Heart right ventricle (tissue), 16 donors: ENCODE measurements at places on chromosomes 4 and X. TPM values are rescaled to one million over a fixed set of nuclear protein-coding genes. Genes with fewer than 3 reads are reported as not detected.

GRCh38 chr4:30945586-30945985 lies 225.4 kb downstream of the PCDH7 start:
- H3K4me3 ChIP-seq: no peak overlapping the region
- H3K36me3 ChIP-seq: no peaks in the 10 kb centered on the region
- no peak overlapping the region for H3K27ac ChIP-seq
- no peak for DNase-seq
- no peaks in the 10 kb centered on the region for H3K27me3 ChIP-seq
- H3K4me1 ChIP-seq: no peaks in the 10 kb centered on the region

DNA sequence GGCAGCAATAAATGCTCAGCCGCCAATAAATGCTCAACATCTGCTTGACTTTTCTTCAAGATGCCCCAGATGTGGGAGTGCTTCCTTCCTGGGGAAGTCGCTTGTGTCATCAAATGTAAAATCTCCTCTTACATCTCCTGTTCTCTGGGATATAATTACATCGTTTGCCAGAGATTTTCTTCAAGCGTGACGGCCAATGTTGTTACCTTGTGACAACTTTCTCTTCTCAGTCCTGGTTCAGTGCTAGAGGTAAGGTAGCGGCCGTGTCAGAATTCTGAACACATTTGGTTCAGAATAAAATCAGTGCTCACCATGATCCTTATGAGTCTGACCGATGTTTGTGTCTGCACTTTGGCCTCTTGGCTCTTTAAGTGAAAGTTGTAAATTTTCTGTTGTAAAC lies 102.5 kb downstream of the ASMT start:
- H3K4me1 ChIP-seq: no peaks in the 10 kb centered on the region
- no peak overlapping the region for H3K4me3 ChIP-seq
- H3K36me3 ChIP-seq: no peaks in the 10 kb centered on the region
- H3K27ac ChIP-seq: no peak overlapping the region
- H3K27me3 ChIP-seq: no peaks in the 10 kb centered on the region

DNA sequence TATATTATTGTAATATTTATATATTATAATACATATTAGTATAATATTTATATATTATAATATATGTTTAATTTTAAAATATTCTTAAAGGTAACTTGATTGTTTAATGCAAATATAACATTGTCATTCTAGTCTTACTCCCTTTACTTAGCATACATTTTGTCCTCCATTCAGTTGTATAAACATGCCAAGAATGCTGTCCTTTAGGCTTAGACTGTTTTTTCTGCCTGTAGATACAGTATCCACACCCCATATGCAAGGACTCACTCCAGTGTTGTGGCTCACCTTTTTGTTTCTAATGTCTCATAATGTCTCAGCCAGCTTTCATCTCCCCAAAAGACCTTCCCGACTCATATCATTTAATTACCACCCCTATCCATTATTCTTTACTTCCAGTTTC lies 2110.0 kb downstream of the PCDH7 start:
- no peaks in the 10 kb centered on the region for H3K27me3 ChIP-seq
- H3K36me3 ChIP-seq: no peaks in the 10 kb centered on the region
- H3K4me1 ChIP-seq: no peaks in the 10 kb centered on the region
- H3K4me3 ChIP-seq: no peak overlapping the region
- no peak overlapping the region for H3K27ac ChIP-seq

DNA sequence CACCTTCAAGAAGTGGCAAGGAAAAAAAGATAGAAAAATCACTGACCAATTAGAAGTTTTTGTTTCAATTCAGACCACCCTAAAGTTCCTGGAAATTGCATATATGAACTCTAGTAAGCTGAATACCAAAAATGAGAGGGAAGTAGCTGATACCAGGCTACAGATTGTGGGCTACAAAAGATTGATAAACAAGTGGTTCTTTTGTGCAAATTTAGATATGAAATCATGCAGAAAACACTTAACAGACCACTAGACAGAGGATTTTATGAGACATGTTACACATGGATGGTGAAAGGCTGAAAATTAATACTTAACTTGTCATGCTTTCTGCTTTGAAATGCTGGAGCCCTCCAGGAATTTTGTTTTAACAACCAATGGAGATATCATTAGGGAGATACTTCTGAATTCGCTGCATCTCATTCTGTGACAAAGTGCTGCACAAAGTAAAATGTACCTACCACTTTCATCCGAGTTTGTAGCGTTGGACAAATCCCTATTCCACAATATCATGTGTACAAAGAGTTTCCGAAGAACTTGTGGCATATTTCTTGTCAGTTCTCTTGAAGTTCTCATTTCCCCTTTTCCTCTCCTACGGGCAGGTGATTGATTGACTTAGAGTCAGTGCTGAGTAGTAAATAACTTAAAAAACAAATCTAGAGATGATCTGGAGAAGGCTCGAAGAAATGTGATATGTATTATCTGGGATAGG lies 235.0 kb downstream of the PALLD start:
- peaks cover 26% of the 10 kb centered on the region for H3K4me1 ChIP-seq
- DNase-seq: no peak
- no peak overlapping the region for H3K27ac ChIP-seq
- H3K4me3 ChIP-seq: no peak overlapping the region
- no peaks in the 10 kb centered on the region for H3K27me3 ChIP-seq
- H3K36me3 ChIP-seq: no peaks in the 10 kb centered on the region

DNA sequence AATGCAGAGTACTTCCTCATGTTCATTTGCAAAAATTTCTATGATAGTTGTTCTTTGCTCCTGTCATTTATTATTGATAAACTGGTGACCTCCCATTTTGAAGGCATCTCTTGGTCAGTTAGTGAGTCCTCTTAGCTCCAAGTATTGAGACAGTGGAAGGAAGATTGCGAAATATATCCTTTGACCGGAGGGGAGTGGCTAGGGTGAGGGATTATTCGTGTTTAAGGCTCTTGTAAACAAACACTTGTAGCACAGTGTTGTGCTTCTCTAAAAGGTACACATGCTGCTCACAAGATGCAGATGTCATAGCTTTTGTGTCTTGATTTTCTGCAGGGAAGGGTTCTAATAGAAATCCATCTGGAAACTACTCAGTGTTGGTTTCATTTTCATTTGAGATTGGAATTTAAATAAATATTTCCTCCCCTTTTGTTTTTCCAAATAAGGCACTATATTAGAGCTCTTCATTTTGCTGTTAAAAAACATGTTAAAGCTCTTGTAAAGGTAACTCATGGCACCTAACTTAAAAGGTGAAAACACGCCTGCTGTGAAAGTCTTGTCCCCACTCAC lies 21.8 kb downstream of the TXLNG start:
- no peaks in the 10 kb centered on the region for H3K27me3 ChIP-seq
- peak overlapping the region; percentile 39 for H3K27ac ChIP-seq
- H3K4me3 ChIP-seq: peak overlapping the region; percentile 44
- DNase-seq: no peak

DNA sequence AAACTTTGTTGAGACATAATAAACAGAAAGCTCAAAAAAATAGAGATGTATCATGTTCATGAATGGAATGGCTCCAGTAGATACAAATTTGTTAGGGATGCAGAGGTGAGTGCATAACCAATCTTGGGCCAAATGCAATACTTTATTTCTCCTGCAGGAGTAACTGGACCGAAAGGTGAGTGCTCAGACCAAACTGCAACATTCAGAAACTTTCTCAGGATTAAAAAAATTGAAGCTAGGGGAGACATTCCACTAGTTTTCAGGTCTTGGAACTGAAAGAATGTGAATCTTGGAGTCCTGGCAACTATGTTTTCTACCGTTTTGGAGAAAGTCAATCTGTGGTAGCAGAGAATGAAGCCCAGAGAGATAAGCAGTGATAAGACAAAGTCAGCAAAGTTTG lies 21.2 kb upstream of the LCORL start:
- no peaks in the 10 kb centered on the region for H3K36me3 ChIP-seq
- H3K27me3 ChIP-seq: no peaks in the 10 kb centered on the region
- H3K4me3 ChIP-seq: no peak overlapping the region

DNA sequence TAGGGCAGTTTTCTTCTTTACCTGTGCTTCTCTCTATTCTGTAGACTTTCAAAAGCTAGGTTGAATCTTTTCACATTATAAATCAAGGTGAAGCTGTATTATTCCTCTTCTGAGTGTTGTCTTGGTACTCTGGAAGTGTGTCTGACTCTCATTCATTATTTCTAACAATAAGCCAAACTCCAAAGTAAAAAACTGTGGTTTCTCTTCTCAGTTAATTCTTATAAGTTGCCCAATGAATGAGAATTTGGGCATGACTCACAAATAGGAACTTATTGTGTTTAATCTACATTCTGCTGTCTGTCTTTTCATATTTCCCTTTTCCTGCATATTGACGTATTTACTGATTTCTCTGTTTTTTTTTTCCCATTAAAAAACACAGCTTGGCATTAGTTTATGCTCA lies 714.5 kb downstream of the CCSER1 start:
- H3K4me3 ChIP-seq: no peak overlapping the region
- no peak overlapping the region for H3K27ac ChIP-seq
- DNase-seq: no peak
- H3K27me3 ChIP-seq: no peaks in the 10 kb centered on the region
- H3K36me3 ChIP-seq: no peaks in the 10 kb centered on the region

DNA sequence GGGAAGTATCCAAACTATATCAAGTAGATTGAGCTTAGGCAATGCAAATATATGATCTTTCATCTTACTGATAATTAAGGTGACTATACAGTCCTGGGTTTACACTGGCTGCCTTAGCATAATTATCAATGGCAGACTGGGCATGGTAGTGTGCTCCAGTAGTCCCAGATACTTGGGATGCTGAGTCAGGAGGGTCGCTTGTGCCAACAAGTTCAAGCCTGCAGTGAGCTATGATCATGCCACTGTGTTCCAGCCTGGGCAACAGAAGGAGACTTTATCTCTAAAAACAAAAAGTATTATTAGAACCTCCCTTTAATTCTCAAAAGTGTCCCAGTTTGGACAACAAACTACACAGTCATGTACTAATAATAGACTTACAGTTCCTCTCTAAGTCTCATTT lies 99.4 kb upstream of the RASGEF1B start:
- H3K27me3 ChIP-seq: no peaks in the 10 kb centered on the region
- H3K4me3 ChIP-seq: no peak overlapping the region
- peaks cover 9% of the 10 kb centered on the region for H3K4me1 ChIP-seq
- no peak for DNase-seq

DNA sequence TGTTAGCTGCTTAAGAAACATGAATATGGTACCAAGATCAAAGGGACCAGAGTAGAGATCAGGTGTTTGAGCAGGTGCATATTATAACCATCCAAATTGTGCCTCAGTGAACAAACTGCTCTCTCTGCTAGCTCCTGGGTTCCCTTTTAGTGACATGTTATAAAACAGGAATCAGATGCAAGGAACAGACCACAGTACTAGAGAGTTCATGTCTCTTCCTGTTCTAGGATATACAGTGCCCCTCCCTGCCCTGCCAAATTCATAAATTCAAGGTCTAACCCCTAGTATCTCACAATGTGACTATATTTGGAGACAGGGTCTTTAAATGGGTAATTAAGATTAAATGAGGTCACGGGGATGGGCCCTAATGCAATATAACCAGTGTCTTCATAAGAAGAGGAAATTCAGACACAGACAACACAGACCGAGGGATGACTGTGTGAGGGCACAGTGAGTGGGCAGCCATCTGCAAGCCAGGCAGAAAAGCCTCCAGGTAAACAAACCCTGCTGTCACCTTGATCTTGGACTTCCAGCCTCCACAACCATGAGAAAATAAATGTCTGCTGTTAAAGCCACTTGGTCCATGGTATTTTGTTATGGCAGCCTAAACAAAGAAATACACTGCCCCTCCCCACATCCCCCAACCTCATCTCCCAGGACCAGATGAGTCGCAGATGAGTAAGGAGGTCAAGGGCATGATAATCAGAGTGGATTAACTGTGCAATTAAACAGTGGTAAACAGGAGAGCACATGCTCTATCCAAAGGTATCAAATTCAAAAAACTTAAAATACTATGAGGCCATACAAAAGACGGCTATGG lies 82.5 kb downstream of the RBM47 start:
- no peaks in the 10 kb centered on the region for H3K27me3 ChIP-seq
- DNase-seq: no peak
- H3K4me1 ChIP-seq: no peaks in the 10 kb centered on the region
- H3K36me3 ChIP-seq: no peaks in the 10 kb centered on the region

DNA sequence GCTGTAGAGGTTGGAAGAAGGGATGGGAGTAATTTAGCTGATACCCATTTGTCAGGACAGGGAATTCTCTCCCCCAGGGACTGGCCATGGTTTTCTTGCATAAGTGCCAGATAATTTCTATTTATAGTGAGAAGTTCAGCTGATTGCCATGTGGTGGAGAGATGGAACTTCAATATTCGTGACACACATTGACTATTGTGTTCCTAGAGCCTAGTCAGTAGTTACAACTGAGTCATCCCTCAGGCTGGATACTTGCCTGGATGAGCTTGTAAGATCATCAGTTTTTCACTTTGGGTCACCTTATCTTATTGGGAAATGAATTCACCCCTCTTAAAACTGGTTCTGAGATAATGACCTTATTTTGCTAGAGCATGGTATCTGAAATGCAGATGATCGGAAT lies 32.2 kb downstream of the CFAP299 start:
- DNase-seq: no peak
- no peak overlapping the region for H3K4me3 ChIP-seq
- H3K36me3 ChIP-seq: no peaks in the 10 kb centered on the region
- no peaks in the 10 kb centered on the region for H3K4me1 ChIP-seq

- H3K4me1 ChIP-seq: no peaks in the 10 kb centered on the region
- H3K36me3 ChIP-seq: no peaks in the 10 kb centered on the region
- H3K4me3 ChIP-seq: no peak overlapping the region
- H3K27me3 ChIP-seq: no peaks in the 10 kb centered on the region
Observed at GRCh38 chr4:60683357-60683756, 516.8 kb upstream of the ADGRL3 start.

DNA sequence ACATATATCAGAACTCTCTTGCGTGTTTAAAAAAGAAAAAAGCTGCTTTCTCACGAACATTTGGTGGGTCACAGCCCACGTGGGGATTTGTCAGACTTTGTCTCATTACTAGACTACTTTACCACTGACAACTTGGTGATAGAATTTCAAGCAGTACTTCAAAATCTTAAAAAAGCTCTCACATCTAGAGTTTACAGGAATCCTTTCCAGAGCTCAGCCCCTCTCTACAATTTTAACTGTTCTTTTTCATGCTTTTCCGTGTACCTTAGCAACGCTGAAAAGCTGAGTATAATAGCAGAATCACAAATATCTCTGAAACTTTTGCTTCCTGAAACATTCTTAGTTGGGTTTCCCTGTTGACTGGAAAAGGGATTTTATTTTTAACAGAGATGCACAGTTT lies 50.2 kb downstream of the SMAD1 start:
- H3K36me3 ChIP-seq: no peaks in the 10 kb centered on the region
- no peak overlapping the region for H3K4me3 ChIP-seq
- DNase-seq: no peak
- H3K27me3 ChIP-seq: no peaks in the 10 kb centered on the region
- peak overlapping the region; percentile 28 for H3K27ac ChIP-seq

- no peaks in the 10 kb centered on the region for H3K27me3 ChIP-seq
- no peak overlapping the region for H3K4me3 ChIP-seq
- no peaks in the 10 kb centered on the region for H3K36me3 ChIP-seq
- H3K4me1 ChIP-seq: no peaks in the 10 kb centered on the region
- no peak overlapping the region for H3K27ac ChIP-seq
Observed at GRCh38 chrX:130799393-130799792, 103.6 kb downstream of the ENOX2 start.

GRCh38 chr4:59380841-59381366 lies 1819.2 kb upstream of the ADGRL3 start:
- H3K27me3 ChIP-seq: no peaks in the 10 kb centered on the region
- no peak for DNase-seq
- H3K27ac ChIP-seq: no peak overlapping the region
- H3K36me3 ChIP-seq: no peaks in the 10 kb centered on the region

TENM3 gene
- 0.20 TPM for polyA plus RNA-seq

PPP4R3C gene
- not detected for polyA plus RNA-seq

HSFX1 gene
- 0.58 TPM for polyA plus RNA-seq

GUCY1A1 gene
- polyA plus RNA-seq: 6.7 TPM

FGFBP2 gene
- 2.3 TPM for polyA plus RNA-seq

CFI gene
- 11.8 TPM for polyA plus RNA-seq
